Muscle of leg (tissue), 16 donors: ENCODE measurements at places on chromosomes 2 and 18. TPM values are rescaled to one million over a fixed set of nuclear protein-coding genes. Genes with fewer than 3 reads are reported as not detected.

Gene C18orf63
- total RNA-seq: not detected

Gene RUFY4
- total RNA-seq: 0.27 TPM

Gene TTN
- total RNA-seq: 1,236 TPM

Gene INHA
- total RNA-seq: 0.27 TPM

Gene UGT1A3
- total RNA-seq: not detected

Gene IRS1
- total RNA-seq: 9.2 TPM

Gene MOB4
- total RNA-seq: 35.1 TPM

Gene DCDC2C
- total RNA-seq: 0.18 TPM

Gene MYOM1
- total RNA-seq: 377 TPM

Gene CCDC121
- 6.1 TPM for total RNA-seq

Gene MAPK4
- 4.7 TPM for total RNA-seq

Gene EMILIN2
- 23.0 TPM for total RNA-seq
